Fibroblast of skin of left biceps (primary cell): ENCODE measurements at places on chromosomes 7 and 10.

GRCh38 chr7:87059525-87060287, at the start of gene ELAPOR2:
Gene ELAPOR2 (minus strand): TSS chr7:87059654. CDS start chr7:87059513, 141 bp downstream.
- DNase-seq = peak; percentile 3

DNA sequence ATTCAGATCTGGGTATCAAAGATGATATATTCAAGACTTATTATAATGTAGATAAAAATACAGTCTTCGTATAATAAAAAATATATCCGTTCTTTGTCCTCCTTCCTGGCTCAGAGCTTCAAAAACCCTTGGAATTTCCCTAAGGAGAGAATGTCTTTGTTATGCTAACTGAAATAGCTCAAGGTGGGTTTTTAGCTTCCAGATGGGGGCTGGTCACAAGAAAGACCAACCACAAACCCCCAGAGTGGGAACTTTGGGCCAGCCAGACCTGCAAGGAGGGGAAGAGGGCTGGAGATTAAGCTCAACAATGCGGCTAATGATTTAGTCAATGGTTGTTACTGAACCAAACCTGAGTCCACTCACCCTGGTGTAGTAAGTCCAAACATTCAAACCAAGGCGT, 196.4 kb downstream of the SDHAF3 start:
- no peak for DNase-seq

- no peak for DNase-seq
Observed at GRCh38 chr7:30950197-30950596, 13.6 kb upstream of the GHRHR start.

DNA sequence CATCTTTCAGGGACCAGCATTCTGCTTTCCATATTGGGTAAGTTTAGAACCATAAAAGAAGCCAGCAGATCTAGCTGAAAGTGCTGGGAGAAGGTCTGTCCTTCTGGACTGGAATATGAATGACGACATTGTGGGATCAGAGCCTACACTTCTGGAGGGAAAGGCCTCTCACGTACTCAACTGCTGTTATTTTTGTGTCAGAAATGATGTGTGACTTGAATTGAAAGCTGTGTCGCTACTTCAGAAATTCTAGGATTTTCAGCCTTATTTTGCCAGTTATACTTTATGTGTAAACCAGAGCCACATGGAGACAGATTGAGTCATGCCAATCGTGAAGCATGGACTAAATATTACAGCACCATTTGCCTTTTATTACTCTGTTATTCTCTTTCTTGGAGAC, 231.0 kb downstream of the KIAA1217 start:
- no peak for DNase-seq

DNA sequence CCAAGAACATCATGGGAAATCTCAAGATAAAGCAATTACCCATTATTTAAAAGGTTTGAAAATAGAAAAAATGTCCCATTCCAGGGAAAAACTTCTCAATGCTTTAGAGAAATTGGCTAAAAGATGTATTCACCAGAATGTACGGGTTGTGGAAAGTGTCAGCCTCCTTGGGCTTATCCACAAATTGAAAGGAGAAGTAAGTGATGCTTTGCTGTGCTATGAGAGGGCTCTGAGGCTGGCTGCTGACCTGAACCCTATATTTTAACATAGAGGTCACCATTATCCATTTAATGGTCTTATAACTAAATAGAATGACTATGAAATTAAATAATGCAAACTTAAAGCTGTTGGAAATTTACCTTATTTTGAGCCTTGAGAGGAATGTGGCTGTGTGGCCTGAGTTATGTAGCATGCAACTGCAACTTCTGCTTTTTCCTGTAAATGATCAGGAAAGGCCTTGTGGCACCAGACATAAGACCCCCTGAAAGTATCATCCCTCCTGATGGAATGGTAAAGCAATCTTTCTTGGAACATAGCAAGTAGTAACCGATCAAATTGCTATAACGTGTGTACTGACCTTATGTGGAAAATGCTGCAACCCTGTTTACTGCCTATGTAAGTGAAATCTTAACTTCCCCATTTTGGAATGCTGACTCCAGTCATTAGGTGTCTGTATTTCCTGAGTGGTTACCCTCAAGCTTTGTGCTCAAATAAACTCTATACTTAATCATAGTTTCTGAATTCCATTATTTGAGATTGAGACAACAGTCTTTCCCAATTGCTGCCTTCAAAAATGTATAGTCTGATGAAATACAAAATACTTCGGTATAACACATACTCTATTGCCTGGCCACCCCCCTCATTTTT, 6.9 kb downstream of the IFIT1B start:
- DNase-seq = no peak

GRCh38 chr10:26524161-26524896, 86.2 kb downstream of the APBB1IP start:
- DNase-seq = no peak

- DNase-seq = no peak
Observed at GRCh38 chr7:52656098-52656497, 379.3 kb upstream of the POM121L12 start.

GRCh38 chr7:3112479-3113134, 68.9 kb upstream of the CARD11 start:
- no peak for DNase-seq

GRCh38 chr10:57785546-57785945, 482.1 kb downstream of the IPMK start:
- DNase-seq = no peak

DNA sequence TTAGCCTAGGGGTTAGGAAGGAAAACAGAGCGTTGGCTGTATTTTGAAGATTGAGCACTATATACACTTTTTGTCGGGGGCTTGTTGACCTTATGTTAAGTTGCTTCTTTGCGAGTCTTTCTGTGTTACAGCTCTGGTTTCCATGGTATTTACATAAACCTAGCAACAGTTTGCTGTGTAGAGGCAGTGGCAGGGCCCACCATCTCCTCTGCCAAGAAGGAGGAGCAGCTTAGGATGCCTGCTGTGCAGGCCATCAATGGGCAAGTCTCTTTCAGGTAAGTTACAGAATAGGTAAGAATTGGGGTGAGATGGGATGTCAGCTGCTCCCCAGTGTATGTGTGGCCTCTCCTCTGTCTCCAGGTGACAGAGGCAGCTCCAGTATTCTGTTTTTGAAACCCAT, 485.5 kb downstream of the LRMDA start:
- DNase-seq = no peak

DNA sequence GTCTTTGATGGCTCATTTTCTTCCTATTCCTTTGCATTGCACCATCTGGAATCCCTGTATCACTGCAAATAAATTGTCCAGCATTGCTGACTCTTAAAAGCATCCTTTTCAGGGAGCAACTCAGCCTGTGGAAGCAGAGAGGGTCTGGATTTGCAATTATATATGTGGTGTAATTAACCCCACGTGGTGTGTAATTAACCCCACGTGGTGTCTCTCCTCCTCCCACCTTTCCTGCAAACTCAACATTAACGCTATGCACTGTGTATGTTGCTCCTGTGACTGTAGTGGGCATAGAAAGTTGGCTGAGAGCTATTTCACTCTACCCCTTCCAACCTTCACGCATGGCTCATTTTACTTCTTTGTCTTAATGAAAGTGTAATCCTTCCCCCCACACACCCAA, 689.0 kb upstream of the COBL start:
- no peak for DNase-seq

GRCh38 chr10:35006836-35007235, 83.3 kb downstream of the CUL2 start:
- no peak for DNase-seq

- DNase-seq = no peak
Observed at GRCh38 chr10:8306685-8307364, 252.3 kb downstream of the GATA3 start.

- no peak for DNase-seq
Observed at GRCh38 chr7:93117327-93117726, 452 bp downstream of the SAMD9 start.

DNA sequence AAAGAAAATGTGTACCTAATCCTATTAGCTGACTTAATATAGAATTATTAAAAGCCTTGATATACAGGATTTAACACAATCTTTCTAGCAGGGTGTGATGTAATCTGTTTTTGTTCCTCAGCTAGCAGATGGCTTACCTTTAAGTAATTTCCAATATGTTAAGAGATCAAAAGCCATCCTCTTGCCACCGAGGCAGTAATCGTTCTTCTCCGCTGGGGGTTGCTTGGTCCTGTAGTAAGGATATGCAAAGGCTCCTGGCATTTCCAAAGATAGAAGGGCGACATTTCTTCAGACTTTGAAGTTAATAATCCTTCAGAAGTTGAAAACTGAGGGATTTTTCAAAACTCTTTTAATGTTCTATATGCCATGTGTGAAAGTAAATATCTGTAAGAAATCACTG, 156.4 kb downstream of the FZD1 start:
- no peak for DNase-seq

GRCh38 chr10:79420974-79421688, 24.3 kb downstream of the ZCCHC24 start:
- DNase-seq = no peak

DNA sequence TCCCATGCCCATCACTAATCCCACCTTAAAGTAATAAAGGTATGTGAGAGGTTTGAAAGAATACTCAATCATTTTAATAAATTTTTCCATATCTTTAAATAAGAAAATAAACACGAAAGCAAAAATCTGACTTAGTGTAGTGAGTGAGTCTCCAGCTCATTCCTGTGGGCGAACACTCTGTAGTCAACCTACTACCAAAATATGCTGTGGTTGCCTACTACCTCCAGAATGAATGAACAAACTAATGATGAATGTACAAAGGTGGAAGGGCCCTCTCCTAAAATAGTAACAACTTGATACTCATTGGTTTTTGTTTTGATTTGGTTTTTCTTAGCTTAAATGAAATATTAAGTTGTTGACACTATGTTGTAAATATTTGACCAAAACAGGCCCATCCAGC, 195.5 kb upstream of the HPS1 start:
- DNase-seq = no peak

- DNase-seq = no peak
Observed at GRCh38 chr7:84447636-84448293, 253.2 kb upstream of the SEMA3A start.

GRCh38 chr10:14508725-14509124, 178.0 kb upstream of the FRMD4A start:
- DNase-seq = peak; percentile 55

GRCh38 chr7:148915211-148915610, 31.1 kb upstream of the EZH2 start:
- no peak for DNase-seq

GRCh38 chr10:12476656-12477055, 127.3 kb downstream of the CAMK1D start:
- no peak for DNase-seq

- DNase-seq = peak; percentile 76
Observed at GRCh38 chr10:73650537-73651331, 5.1 kb downstream of the SYNPO2L start.

GRCh38 chr7:103987451-103987850, 2.0 kb downstream of the RELN start:
- no peak for DNase-seq

DNA sequence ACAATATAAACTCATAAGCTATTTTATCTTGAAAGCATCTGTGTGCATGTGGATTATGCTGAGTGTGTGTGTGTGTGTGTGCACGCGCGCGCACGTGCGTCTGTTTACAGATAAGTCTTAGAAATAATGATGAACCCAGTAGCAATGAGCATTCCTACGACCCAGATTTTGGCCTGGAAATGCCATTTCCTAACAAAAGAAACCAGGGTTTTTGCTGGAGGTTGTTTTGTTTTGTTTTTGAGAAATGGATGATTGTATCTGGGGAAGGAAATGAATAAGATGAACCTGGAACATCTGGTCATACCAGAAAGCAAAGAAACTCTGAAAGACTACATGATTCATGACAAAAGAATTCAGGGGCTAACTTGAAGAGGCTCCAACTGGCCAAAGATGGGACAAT, 22.1 kb upstream of the LMOD2 start:
- DNase-seq = peak; percentile 36

GRCh38 chr10:17734432-17735080, 17.4 kb upstream of the TMEM236 start:
- DNase-seq = no peak

DNA sequence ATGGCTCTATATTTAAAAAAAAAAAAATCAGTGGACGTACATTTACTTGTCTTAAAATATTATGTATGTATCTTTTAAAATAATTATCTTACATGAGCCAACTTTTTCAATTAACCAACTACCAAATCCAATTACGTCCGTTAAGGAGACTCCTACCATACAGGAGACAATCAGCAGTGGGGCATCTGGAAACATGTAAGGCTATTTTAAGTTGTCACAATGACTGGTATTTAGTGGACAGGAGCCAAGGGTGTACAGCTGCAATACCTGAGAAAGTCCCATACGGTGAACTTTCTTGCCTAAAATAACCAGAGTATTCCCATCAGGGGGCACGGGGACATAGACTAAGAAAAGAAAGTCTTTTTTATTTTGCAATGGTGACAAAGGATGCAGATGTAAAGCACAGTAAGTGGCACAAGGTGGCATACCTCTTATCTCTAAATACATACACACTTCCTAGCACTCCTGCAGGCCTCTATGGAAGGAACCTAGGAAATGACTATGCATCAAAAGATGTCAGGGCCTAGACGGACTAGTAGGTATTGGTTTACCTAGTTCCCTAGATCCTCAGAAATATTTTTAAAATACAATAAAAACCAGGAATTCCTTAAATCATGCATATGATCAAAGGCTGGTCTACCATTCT, 16.0 kb upstream of the TLL2 start:
- DNase-seq = no peak

DNA sequence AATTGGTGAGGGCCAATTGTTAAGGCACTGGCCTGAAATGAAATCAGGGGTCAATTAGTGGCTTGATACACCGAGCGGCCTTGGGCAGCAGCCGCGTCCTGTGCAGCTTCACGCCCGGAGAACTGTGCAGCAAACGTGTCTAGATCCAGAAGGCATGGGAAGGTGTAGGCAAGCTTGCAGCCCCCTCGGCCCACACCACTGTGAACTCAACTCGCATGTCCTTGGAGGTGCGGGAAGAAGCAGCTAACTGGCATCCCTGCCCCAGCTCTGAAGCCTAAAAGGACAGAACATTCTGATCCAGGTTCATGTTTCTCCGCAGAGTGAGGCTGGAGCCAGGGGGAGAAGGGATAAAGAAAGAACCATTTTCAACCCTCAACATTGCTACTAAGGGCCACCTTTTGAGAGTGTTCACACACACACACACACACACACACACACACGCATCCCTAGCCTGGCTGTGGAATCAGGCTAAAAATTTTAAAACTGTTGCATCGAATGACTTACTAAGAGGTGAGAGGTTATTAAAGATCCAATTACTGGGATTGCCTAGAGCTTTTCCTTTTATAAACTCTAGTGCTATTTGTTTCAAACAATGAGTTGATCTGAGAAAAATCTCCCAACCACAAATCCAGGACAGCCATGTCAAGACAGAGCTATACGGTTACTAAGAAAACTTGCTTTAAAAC, 104.0 kb downstream of the PARP12 start:
- no peak for DNase-seq

- no peak for DNase-seq
Observed at GRCh38 chr7:20393616-20394015, 62.9 kb downstream of the ITGB8 start.

DNA sequence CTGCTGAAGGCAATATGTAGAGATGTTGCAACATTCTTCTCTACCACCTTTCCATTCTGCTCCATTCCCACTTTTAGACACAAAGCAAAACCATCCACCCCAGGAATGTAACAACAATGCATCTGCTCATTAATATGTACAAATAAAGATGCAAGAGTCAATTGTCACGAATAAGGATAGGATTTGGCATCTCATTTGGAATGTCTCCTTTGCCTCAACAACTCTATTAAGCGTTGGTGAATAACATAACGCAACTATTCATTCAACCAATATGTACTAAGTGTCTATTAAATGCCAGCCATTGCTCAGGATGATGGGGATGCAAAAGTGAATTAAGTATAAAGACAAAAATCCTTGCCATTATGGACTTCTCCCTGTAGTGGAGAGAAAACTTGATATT, 152.1 kb downstream of the JAZF1 start:
- DNase-seq = no peak

GRCh38 chr7:36512616-36513015, 123.0 kb downstream of the ANLN start:
- DNase-seq = no peak
